Stimulated activated CD4-positive, alpha-beta T cell treated with anti-CD3 and anti-CD28 coated beads, Interleukin-12 subunit alpha, Interleukin-12 subunit beta, amount 100 ng/mL, for 24 hours (primary cell): ENCODE measurements at places on chromosomes 2 and 18.

GRCh38 chr2:118577202-118577601 is 270.2 kb downstream of the EN1 start:
- no peak for DNase-seq

- no peak for DNase-seq
Measured at GRCh38 chr2:191479680-191480023, 198.3 kb upstream of the NABP1 start.

- DNase-seq, result no peak
Measured at GRCh38 chr2:235692076-235692475, 198.2 kb downstream of the AGAP1 start.

DNA sequence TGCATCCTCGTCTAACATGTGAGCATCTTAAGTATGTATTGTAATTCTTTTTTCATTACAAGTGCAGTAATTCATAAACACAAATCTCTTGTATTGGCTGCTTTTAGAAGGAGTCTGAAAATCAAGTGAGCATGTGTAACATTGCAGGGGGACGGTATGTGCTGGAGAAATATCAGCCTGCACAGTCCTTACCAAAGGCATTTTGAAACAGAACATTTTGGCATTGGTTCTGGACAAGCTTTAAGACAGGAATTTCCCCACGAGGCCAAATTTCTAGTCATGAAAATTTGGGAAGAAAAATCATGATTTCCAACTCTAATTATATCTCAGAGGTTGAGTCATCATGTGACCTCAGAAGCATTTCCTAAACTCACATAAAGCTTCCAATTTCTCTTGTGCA is 24.7 kb upstream of the NRP2 start:
- no peak for DNase-seq

GRCh38 chr2:206937555-206937954 is 1.8 kb upstream of the CPO start:
- no peak for DNase-seq

DNA sequence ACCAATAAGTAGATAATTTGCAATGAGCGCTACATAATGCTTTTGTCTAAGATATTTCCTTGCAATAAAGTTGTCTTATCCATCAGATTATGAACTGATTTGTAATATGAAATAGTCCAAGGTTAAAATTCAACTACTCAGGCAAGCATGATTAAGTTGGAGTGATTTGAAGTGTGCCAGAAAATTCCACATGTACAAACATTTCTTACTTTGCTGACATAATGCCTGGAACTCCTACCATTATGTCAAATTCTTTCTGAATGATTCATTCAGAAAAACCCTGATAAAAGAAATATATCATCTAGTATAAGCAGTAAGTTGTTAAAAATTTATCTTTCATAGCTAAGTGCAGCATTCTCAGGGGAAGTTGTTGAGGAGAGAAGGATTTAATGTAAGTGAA is 87.3 kb downstream of the CBLN2 start:
- no peak for DNase-seq

DNA sequence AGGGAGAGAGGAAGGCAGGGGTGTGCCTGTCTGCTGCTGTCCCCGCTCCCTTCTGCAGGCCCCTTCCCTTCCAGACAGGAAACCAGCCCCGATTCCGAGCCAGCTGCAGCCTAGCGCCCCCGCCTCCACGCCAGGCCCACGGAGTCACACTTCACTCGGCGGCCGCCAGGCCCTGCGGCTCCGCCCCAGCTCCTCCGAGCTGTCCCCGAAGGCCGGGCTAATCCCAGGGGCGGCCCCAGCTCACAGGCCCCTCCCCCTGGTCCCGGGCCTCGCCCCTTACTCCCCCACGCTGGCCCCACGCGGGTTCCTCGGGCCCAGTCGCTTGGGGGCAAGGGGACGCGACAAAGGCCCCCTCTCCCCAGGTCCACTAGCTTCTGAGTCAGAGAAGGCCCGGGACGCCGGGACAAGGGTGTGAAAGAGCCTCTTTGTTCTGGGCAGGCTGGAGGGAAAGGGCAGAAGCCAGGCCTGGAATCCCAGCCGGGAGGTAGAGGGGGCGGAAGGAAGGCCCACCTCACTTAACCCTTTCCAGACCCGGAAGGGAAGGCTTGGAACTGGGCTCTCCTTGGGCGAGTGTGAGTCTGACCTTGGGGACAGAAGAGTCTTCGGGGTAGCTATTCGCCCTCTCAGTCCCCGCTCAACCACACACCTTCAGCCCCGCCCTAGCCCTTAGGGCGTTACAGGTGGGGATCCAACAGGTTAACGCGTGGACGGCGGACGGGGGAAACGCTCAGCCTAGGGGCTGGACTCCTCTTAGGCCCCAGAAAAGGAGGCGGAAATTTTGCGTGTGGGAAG is 1.2 kb downstream of the RTKN start:
- no peak for DNase-seq

- no peak for DNase-seq
Measured at GRCh38 chr2:237661799-237662328, 34.5 kb downstream of the LRRFIP1 start.

DNA sequence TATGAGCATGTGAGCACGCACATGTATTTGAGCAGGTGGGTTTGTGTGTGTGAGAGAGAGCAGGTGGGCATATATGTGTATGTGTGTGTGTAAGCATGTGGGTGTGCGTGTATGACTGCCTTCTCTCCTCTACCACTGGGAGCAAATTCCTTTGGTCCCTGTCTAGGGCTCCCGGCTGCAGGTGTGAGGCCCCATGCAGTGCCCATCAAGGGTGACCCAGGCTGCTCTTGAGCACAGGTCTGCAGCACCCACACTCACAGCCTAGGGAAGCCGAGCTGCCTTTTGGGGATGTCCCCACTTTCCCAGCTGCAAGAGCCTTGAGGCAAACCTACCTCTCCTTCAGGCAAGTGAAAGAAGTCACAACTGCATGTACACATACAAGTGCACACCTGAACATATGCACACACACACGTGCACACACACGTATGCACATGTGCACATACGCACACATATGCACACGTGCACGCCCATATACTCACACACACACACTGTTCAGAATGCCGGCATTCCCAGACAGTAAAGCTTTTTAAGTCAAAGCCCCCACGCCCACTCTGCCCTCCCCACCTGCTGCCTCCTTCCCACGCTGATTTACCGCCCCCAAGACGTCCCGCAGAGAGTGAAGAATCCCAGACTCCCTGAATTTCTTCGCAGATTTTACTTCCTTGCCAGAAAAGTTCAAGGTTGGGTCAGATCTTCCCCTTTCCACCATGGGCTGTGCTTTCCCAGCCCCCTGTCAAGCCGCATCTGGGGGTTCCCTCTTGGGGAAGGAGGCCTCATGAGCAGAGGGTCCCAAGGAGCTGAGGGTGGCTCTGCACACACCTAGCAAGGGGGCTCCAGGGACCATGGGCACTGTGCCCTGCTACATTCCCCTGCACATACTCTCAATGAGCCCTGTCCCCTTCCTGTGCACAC is 170.6 kb downstream of the TWIST2 start:
- no peak for DNase-seq

DNA sequence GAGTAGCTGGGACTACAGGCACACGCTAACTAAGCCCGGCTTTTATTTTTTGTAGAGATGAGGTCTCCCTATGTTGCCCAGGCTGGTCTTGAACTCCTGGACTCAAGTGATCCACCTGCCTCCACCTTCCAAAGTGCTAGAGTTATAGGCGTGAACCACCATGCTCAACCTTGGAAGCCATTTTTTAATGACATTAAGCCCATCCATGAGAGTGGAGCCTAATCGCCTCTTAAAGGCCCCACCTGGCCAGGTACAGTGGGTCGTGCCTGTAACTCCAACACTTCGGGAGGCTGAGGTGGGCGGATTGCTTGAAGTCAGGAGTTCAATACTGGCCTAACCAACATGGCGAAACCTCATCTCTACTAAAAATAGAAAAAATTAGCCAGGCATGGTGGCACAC is 41.6 kb upstream of the TFCP2L1 start:
- no peak for DNase-seq

- no peak for DNase-seq
Measured at GRCh38 chr2:60408207-60408606, 145.2 kb downstream of the BCL11A start.

- no peak for DNase-seq
Measured at GRCh38 chr2:239240414-239240881, 160.4 kb downstream of the HDAC4 start.

- no peak for DNase-seq
Measured at GRCh38 chr2:226904592-226904991, 68.7 kb downstream of the RHBDD1 start.
